Activated gamma-delta T cell treated with anti-CD3 and anti-CD28 coated beads, Interleukin-2, amount 50 U/mL, for 16 hours (primary cell): ENCODE measurements at places on chromosomes 13 and 19.
A peak's percentile ranks its signal among the peaks of the same experiment; 100 is the strongest.

DNA sequence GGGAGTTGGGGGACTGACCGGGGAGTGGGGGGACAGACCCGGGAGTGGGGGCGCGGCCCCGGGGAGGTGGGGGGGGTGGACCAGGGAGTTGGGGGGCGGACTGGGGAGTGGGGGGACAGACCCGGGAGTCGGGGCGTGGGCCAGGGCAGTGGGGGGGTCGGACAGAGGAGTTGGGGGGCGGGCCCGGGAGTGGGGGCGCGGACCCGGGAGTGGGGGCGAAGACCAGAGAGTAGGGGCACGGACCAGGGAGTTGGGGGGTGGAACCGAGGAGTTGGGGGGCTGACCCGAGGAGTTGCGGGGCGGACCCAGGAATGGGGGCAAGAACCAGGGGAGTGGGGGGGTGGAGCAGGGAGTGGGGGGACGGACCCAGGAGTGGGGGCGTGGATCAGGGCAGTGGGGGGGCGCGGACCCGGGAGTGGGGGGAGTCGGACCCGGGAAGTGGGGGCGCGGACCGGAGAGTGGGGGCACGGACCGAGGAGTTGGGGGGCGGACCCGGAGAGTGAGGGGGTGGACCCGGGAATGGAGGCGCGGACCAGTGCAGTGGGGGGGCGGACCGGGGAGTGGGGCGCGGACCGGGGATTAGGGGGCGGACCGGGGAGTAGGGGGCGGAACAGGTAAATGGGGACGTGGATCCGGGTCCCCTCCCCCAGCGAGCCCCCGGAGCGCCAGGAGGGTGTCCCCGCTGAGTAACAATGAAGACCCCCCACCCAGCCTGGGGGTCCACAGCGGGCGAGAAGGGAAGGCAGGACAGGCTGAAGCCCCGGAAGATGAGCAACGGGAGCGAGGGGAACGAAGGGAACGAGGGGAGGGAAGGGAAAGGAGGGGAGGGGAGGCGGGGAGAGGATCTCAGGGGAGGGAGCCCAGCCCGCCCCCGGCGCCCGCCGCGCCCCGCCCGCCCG, 589 bp downstream of the R3HDM4 start:
- no peak for DNase-seq

DNA sequence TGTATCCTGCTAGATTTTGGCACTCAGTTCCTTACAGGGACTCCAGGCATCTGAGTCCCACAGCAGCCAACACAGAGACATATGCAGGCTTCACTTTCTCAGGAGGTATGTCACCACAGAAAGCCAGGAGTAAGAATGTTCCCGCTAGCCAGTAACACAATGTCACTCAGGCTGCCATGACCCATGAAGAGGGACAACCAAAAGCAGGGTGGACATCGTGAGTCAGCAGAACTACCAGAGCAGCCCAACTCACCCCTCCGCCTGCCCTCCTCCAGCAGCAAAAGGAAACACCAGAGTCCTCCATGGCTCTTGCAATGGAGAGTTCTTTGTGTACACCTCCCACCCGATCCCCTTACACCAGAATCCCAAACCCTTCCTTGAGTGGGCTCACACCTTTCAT, 95.4 kb downstream of the CRYL1 start:
- DNase-seq, result no peak

GRCh38 chr13:37403776-37404527, 194.6 kb downstream of the POSTN start:
- no peak for DNase-seq

- DNase-seq, result no peak
These were observed 33.6 kb upstream of the EDNRB start for GRCh38 chr13:77952276-77952675.

DNA sequence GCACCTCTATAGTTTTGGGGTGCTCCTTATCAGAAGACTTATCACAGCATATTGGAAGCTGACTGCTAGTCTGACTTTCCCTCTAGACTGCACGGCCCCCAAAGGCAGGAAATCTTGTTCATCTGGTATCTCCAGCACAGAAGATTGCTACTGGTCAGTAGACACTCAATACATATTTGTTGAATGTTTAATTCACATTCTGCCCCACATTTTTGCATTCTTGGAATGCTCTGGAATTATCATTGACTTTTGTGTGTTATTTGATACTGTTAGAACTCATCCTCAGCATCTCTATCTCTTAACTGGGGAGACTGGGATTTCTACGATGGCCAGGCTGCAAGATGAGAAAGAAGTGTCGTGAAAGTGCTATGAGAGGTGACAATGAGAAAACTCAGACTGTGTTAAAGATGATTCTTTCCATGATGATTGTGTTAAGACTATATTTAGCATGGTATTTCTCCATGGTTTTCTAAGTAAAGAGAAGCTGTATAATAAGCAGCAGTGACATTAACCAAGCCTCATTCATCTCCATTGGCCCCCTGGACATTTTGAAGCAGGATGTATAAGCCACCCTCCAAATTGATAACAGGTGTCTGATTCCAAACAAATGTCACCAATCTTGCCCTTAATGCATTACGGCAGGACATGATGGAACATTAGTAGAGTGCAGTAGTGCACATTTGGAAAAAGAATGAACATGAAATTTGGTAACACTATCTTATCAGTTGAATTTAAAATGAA, 440.9 kb downstream of the RFC3 start:
- DNase-seq, result no peak

- DNase-seq, result no peak
These were observed 12.1 kb upstream of the IGFL1 start for GRCh38 chr19:46217476-46217875.

DNA sequence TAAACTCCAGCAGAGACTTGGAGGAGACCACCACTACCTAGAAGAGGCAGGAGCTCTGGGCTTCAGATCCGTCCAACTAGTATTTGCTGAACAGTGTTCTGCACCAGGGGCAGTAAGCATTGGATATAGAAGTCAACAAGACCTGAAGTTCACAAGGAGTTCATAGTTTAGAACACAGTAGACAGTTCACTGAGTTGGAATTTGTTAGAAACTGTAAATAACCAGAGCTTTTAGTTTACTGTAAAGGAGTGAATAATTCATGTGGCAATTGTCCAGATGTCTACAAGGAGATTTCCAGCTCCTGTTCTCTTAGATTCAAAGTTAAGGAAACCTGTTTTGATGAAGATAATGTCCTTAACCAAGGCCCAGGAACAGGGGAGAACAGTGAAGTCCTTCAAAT, 128.9 kb downstream of the COG6 start:
- DNase-seq, result no peak

DNA sequence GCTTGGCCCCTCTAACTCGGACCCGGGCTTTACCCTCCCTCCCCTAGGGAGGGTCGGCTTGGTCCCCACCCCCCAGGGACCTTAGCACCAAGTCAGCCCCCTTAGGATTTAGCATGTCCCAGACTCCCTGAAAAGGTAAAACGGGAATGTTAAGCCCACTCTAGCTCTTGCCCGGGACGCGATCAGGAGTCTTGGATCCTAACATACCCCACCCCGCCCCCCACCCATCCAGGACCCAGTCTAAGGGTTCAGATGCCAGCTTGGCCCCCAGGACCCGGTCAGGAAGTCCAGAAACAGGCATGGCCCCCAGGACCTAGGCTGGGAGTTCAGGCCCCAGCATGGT, 437 bp downstream of the EPOR start:
- no peak for DNase-seq

DNA sequence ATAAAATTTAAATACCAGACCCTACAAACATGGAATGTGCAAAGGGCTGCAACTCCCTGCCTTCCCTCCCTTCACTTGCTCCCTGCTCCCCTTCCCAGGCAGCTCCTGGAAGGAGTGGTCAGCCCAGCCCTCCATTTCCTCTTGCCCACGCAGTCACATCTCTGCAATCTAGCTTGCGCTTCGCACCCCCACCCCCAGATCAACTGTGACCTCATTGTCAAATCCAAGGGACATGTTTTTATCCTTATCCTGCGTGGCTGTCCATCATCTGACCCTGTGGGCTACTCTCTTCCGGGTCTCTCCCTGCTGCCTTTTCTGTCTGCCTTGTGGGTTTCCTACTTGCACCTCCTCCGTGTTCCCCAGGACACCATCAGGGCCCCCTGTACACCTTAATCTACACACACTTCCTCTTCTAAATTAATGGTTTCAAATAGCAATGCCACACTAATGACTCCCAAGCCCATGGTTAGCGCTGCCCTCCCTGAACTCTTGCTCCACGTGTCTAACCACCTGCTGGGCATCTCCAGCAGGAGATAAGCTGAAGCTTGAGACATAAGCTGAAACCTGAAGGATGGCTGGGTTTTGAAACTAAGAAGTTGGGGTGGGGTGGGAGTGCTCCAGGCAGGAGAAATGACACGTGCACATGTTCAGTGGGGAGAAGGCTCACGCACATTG, 118.3 kb downstream of the USP12 start:
- no peak for DNase-seq

- no peak for DNase-seq
These were observed 8.0 kb downstream of the FXYD3 start for GRCh38 chr19:35123573-35123972.

GRCh38 chr13:46303742-46304385, 83.2 kb downstream of the RUBCNL start:
- no peak for DNase-seq

GRCh38 chr13:109869312-109870237, 83.2 kb upstream of the IRS2 start:
- peak; percentile 4 for DNase-seq

DNA sequence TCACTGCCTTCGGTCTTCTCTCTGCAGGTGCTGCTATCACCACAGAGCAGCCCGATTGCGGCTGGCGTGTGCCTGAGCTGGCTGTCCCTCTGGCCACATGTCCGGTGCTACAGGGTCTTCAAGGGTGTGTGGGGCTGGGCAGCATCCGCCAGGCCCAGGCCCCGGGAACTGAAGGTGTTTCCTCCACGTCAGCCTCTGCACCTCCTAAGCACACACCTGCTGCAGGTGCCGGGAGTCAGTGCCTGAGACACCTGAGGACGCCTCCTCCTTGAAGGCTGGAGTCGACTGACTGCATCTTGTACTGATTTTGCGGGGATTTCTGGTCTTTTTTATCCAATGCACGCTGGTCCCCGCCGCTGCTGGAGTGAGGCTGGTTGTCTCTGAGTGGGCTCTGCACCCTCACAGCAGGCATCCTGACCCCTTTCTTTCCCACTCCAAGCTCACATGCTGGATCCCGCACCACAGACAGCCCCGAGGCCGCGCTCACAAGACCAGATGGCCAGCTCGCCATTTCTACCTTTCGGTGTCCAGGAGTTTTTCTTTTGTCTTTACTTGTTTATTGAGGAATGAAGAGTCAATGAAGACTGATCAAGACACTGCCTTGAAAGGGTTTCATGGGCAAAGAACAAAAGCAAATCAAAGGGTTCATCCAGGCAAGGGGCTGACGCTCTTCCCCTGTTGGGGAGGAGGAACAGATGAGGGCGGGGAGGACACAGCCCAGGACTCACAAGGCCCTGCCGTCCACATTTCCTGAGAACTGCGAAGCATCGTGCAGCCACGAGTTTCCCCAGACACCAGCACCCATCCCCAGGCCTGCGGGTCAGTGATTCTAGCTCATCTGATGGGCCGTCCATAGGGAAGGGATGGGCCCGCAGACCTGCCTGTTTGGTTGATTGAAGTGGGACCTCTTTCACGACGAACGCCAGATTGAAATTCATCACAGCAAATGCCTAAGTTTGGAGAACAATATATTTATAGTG, 203.8 kb upstream of the SOX1 start:
- no peak for DNase-seq

GRCh38 chr19:45864629-45865082, 530 bp downstream of the FOXA3 start:
- DNase-seq, result no peak

- no peak for DNase-seq
These were observed 20.3 kb downstream of the CHST8 start for GRCh38 chr19:33641956-33642498.

DNA sequence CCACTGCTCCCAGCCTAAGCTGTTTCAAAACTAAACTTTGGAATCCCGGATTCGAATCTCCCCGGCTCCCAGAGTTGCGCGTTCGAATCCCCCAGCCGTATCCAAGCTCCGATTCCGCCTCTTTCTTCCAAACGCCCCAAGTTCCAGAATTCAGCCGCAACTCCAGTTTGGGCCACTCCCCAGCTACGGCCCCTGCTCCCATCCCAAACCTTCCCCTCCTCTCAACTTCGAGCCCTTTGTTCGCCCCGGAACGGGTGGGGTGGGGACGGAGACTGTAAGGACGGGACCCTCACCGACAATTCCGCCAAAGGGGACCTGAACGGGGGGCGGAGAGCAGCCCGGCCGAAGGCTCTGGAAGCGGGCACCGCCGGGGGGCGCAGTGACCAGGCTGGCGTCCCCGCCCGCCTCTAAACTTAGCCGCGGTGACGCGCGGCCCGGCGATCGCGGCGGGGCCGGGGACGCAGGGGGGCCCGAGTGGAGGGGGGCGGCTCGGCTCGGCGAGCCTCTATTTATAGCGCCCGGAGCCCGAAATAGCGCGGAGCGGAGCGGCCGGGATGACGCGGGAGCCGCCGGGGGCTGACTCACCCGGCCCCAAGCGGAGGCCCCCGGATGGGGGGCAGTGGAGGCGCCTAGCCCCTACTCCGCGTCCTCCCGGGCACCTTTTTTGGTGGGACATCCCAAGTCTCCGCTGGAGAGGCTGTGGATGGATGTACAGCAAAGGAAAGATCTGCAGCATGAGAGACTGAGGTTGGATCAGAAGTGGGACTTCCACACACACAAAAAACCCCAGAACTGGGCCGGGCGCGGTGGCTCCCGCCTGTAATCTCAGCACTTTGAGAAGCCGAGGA, 4.9 kb upstream of the ERCC1 start:
- no peak for DNase-seq

DNA sequence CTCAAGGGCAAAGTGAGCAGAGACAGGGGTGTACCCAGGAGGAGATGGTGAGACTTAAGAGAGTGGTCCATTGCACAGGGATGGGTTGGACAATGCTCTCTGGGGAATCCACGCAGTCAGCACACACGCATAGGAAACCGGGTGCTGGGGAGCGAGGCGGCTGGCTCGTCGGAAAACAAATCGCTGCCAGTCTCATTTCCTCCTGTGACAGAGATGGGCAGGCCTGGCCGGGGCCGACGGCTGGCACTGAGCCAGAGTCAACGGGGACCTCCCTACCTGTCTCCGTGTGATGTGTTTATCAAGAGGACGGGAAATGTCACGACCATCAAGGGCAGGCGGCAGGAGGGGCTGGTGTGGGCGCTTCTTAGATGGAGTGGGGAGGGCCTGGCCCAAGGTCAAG, 27.3 kb downstream of the PTPRS start:
- DNase-seq, result no peak

DNA sequence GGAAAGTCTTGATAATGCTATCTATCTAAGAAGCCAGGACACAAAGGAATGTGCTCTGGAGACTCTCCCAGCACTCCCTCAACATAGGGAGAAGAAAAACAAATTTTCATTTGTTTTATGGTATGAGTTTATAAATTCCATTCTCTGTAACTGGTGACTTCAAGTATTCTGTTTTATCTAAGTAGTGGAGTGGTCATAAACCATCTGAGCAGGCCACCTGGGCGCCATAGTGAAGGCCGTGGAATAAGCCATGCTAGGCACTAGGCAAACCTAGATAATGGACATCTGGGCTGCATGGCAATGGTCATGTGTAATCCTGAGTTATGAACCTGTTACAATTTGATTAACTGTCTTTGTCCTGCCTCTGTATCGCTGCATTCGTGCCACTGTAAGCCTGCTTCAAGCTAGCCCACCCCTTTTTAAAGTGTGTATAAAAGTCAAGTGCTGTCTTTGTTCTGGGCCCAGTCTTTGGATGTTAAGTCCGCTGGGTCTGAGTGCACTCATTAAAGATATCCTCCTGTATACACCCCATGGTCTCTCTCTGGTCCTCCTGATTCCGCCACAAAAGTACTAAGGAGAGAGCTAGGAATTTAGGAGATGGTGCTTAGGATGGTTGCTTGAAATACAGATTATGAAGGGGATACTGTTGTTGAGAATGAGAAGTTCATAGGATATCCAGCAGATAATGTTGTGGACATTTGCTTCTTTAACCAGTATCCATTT, 13.2 kb downstream of the GTF2F2 start:
- DNase-seq, result no peak
